Activated T-cell treated with anti-CD3 and anti-CD28 coated beads for 4 hours (primary cell): ENCODE measurements at places on chromosomes 1 and 21.

GRCh38 chr1:4750177-4750576, 95.8 kb downstream of the AJAP1 start:
- no peak for DNase-seq

DNA sequence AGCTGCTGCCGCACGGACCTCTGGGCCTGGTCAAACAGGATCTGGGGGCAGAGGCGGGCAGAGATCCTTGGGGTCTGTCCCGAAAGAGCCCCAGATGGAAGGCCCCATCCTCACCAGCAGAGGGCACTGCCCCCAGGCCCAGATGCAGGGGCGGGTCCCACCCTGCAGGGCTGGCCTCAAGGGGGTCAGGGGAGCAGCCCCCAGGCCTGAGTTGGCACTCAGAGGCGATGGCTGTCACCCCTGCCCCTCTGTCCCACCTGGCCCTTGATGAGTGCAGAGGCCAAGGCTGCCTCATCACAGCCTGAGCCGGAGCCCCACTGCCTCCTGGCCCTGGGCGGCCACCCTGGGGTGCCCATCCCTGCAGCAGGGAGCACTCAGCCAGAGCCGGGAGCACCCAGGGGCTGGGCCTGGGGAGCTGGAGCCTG, 5.7 kb downstream of the ACAP3 start:
- no peak for DNase-seq

GRCh38 chr1:232213928-232214327, 416.0 kb downstream of the SIPA1L2 start:
- DNase-seq, result no peak

DNA sequence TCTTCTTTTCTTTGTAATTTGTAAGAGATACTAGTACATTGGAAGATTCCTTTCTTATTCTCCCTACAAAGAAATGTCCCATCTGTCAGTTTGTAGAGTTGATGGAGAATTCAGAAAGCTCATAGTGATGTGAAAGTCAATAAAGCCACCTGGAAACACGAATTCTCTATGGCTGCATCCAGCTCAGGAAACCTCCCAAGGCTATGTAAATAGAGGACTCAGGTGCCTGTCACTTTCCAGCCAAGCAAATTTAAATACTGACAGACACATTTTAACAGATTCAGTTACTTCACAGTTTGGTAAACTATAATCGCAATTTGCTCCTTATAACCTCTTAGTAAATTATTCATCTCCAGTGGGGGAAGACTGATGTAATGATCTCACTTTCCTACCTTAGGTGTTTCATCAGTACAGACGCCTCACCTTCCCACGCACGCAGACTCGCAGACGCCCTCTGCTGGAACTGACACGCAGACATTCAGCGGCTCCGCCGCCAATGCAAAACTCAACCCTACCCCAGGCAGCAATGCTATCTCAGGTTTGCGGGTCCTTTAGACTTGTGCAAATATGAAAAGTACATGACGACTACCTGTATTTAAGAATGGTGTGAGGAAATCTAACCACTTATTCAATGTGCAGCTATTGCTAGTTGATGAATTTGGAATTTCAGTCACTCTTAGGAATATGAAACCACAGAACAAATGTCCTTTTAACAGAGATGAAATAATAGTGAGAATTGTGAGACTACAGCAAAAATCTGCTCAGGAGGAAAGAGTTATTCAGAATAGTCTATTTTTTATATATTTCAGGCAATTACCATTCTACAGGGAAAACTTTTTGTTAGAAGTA, 60.6 kb downstream of the PTPRC start:
- DNase-seq, result peak; percentile 72

DNA sequence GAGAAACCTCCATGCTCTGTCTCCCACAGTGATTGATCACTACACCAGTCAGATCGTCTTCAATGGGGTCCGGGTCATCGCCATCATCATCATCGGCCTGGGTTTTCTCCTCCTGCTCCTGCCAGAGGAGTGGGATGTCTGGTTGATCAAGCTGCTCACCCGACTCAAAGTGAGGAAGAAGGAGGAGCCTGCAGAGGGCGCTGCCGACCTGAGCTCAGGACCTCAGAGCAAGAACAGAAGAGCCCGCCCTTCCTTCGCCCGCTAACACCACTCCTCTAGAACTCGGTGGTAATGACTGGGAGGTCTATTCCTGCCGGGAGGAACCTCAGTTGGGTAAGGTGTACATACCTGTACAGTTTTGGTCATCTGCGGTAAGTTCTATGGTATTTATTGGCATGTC, 50.3 kb upstream of the COA6 start:
- peak; percentile 18 for DNase-seq

DNA sequence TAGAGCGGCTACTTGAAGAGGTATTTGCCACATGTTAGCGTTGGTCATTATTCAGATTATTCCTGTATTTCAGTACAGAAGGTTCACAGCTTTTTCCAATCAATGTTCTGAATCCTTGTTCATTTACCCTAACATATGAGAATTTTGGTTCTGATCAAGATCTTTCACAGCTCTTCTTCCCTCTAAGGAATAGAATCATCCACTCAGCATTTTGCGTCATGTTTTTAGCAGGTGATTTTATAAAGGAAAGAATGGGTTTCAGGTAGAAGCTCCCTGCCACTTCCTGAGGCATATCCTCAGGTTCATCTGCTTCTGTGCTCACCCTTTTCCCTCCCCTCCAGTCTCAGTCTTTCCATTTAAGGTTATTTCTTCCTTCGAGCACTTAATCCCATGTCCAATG, 66.4 kb downstream of the NPHS2 start:
- DNase-seq, result no peak

DNA sequence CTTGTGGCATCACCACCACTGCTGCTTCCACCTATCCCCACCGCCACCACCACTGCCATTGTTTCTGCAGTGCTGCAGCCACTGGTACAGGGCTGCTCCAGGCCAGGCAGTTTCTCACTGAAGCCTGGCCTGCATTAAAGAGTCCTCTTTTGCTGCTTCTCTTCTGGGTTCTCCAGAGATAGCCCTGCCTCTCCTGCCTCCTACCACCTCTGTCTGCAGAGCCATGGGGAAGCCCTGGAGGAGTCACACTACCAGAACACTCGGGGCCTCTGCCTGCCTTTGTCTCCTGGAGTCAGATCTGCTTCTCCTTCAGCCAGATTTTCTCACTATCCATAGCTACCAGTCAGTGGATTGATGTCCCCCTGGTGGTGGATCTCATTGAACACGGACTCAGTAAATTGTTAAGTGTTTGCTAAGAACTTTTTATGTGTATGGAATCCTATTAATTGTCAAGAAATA, 37.7 kb upstream of the DDAH1 start:
- DNase-seq, result no peak

DNA sequence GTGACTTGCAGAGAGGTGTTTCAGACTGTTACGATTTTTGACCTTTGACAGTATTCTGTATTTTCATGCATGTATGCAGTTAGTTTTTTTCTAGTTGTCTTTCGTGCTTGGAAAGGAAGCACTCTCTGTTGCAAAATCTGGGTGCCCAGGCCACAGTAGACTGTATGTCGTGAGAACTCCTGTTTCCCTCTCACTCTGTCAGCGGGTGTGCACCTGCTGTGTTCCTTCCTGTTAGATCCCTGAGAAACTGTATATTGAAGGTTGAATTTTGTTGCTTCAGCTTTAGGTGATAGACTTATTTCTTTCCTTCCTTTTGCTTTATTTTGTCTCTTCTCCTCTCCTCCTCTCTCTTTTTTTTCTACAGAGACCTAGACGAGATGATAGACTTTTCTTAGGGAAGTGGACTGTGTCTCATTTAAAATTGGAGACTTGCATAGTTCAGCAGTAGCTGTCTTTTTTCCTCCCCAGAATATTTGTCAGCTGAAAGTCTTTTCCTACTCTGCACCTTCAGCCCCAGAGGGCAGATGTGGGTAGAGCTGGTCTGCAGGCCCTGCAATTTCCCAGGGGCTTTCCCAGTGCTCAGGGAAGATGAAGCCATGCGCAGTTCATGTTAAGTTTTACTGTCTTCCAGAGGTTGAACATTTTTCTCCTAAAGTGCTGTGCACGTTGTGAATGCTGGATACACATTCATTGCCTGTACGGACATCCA, 1.4 kb downstream of the TRAPPC10 start:
- no peak for DNase-seq

DNA sequence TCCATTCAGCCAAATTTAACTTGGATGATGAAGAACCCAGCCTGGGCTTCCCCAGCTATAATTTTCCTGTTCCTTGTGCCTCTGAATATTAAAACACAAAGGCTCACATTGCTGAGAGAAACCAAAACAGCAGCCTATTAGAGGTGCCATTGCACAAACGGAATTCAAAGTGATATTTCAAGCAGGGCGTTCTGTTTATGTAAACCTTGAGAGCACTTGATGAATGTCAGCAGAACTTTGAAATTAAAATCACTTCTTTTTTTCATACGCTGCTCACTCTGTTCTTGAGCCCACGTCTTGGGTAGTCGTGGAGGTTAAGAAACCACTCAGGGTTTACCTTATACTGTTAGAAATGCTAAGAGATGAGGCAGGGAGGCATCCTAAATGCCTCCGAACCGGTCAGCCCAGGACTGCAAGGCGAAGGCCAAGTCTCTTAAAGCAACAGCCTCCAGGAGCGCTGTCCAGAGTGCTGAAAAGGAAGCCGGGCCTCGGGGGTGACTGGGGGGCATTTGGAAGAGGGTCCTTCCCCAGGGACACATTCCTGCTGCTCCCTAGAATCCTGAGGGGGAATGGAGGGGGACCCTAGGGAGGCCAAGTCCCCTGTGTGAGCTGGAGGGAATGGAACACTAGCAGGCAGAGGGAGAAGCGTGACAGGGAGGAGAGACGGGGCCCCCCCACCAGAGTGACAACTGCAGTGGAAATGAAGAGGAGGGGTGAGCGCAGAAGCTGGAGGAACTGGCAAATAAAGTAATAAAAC, 154.8 kb upstream of the VAMP3 start:
- DNase-seq, result peak; percentile 1

GRCh38 chr21:46561445-46562090, 43.3 kb downstream of the S100B start:
- no peak for DNase-seq

GRCh38 chr21:42626171-42626570, 27.2 kb upstream of the PDE9A start:
- no peak for DNase-seq

GRCh38 chr1:236762410-236762809, 32.7 kb upstream of the MTR start:
- no peak for DNase-seq

DNA sequence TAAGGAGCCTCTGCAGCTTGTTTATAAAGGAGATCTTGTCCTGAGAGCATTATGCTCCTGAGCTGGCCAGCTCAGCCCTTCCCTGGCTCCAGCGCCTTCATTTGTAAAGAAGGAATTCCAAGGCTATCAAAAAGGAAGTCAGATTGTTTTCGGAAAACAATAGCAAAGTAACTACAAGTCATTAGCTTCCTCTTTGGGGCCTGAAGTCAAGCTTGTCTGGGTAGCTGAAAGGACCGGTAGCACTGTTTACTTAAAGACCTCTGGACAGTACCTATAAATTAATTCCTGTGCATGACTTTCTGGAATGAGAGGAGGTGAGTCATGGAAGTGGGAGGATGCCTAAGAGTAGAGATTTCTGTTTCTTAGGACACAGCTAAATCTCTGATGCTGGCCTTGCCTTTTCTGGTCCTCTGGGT, 20.7 kb upstream of the GJA5 start:
- DNase-seq, result no peak

GRCh38 chr1:91948501-91949355, 473 bp upstream of the BRDT start:
- DNase-seq, result no peak

DNA sequence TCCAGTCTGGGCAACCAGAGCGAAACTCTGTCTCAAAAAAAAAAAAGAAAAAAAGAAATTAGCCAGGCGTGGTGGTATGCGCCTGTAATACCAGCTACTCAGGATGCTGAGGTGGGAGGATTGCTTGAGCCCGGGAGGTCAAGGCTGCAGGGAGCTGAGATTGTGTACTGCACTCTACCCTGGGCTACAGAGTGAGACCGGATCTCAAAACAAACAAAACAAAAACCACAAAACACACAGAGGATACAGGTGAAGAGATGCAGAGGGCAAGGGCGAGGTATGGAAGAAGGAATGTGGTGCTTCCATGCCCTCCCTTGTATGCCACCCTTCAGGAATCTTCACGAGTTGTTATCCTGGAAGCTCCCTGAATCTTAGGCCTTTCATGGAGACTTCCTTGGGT, 68.5 kb downstream of the NDUFS5 start:
- DNase-seq, result no peak

GRCh38 chr21:32350981-32351380, 41.8 kb downstream of the URB1 start:
- no peak for DNase-seq

GRCh38 chr1:206578978-206579374, 33.3 kb downstream of the EIF2D start:
- DNase-seq, result no peak

- no peak for DNase-seq
Observed at GRCh38 chr1:201006450-201006849, 17.1 kb downstream of the KIF21B start.

DNA sequence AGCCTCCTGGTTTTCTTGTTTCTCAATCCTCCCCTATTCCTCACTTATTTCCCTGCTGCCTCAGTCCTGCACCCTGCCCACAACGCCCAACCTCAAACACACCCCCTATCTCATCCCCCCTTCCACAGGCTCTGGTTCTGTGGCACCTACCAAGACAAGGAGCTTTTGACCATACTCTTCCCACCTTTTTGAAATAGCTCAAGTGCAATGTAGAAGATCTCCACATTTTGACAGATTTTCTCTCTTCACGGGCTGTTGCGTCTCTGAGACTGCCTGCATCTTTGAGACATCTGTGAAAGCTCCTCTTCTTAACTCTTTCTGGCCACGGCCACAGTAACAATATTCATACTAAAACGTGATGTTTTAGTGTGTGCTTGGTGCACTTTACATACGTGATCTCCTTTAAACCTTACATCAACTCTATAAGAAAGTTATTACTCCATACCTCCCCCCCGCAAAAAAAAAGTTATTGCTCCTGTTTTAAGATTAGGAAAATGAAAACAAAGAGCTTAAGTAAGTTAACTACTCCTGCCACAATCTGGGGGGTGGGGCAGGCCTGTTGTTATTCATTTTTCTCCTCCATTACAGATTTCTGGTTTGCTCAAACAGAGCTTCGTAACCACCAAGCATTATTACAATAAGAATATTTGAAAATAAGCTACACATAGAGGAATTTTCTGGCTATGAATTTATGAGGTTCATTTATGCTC, 1.8 kb upstream of the SERBP1 start:
- DNase-seq, result no peak

GRCh38 chr1:1344655-1345361, 4.4 kb downstream of the DVL1 start:
- DNase-seq, result peak; percentile 31

DNA sequence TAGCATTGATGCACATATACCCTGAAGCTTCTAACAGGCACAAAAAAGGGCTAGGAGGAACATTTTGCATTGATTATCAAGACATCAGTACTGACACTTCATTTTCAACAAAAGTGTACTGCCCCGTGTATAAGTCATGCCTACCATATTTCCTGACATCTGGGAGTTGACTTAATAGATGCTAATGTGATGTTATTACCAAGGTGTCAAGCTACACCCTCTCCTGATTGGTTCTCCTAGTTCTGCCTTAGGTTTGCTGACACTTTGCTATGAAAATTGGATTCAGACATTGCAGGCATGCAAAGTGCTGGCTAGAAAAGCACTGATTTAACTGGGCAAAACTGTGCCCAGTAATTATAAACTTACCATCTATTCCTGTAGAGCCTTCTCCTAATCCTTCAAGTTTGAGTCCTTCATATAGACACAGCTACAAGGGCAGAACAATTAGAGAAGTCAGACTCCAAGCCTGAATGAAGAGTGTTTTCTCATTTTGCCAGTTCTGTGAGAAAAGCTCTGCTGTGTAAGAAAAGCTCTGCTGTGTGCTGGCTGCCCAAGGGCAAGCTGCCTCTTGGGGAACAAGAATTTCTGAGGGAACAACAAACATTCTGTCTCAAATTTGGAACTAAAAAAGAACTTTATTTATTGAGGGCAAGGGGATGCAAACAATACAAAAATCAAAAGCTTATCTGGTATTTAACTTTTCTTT, 11.2 kb downstream of the S100A10 start:
- DNase-seq, result no peak
